ENCODE measurements at places on chromosomes 1 and 21.

DNA sequence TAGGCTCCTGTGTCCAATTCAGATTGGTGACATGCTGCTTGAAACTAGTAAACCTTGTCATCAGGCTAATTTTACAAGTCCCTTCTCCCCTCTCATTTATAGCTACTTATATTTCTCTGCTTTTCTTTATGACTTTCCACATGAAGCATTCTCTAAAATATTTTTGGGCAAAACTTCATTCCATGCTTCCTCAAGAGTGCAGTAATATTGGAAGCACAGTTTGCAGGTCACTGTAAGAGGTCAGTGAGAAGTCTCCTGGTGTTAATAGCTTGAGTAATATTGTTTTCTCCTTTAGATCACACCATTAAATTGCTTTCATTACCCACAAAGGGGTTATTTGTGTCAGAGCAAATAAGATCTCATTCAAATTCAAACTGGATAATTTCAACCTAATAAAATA is 46.6 kb downstream of the LPAR3 start:
- DNase-seq: no peak

GRCh38 chr1:168335500-168335899 is 54.8 kb downstream of the TBX19 start:
- DNase-seq: no peak

DNA sequence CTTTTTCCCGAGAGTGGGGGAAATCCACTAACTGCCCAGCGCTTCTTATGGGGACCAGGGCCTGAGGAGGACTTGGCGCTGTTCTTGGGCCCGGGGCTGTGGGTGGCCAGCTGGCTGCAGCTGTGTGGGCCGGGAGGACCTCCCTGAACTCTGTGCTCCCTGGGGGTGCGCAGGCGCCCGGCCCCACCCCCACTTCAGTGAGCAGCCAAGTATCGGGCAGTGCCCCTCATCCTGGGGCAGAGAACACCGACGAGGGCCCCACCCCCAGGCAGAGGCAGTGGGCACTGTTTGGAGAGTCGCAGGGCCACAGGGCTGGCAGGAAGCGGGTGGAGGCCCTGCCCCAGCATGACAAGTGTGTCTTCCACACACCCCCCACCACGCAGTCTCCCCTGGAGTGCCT is 32.5 kb upstream of the SLC19A1 start:
- no peak for DNase-seq

DNA sequence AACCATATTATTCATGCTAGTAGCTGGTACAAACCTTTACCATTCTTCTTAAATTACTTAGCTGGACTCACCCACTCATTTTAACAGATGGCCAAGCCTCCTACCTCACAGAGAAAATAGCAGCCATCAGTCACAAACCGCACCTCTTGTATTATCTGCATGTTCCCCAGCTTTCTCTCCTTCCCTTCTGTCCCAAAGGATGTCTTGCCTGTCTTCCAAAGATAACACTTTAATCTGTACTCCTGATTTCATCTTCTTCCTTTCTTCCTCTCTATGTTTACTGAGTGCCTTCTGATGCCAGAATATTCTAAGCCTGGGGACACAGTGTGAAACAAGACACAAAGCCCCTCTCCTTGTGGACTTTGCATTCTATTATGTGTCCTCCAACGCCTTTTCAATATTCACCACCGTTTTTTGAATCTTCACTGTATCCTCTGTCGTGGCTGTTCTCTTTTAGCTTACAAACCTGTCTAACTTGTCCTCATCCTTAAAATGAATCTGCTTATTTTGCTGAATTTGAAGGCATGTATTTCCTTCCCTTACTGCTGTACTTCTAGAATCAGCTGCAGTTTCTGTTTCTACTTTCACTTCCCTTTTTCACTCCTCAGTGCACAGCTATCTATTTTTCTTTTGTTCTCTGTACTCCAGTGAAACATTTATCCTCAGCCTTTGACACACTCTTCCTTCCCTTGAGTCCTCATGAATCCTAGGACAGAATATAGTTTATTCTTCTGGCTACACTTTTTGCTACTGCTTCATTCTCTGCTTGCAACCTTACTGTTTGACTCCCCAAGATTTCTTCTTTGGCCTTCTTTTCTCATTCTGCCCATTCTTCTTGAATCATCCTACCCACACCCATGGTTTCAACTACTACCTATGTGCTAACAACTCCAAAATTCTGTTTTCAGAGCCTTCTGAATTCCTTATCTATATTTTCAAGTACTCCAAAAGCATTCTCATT is 216.9 kb upstream of the SAMSN1 start:
- no peak for DNase-seq

- no peak for DNase-seq
These were observed 114.0 kb downstream of the PPP1R12B start for GRCh38 chr1:202462342-202463076.

DNA sequence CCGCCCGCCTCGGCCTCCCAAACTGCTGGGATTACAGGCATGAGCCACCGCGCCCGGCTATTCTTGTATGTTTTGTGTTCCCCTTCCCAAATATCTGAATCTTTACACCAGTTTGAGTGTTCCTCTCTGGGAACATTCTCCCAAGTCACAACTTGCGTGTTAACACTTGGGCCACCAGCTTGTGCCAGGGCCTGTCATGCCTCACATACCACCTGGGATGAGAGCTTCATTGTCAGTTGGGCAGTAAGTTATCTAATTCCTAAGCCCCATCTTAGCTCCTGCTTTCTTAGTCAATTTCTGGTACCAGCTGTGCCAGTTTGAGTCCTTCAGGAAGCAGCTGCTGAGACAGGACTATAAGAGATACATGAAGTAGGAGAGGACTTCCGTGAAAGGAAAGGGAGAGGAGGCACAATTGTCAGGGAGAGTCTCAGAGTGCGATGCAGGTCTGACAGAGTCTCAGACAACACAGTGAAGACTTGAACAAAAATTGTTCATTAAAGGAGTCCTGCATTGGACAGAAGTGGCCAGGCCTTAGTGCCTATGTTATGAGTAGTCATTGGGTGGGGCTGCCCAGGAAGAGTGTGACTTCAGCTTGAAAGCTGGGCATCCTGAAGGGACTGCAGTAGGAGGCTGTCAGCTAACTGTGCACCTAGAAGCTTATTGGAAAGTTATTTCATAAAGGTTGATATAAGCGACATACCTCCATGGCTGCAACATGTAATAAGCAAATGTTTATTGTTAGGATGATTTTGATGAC is 17.3 kb downstream of the ZFYVE9 start:
- DNase-seq: no peak

DNA sequence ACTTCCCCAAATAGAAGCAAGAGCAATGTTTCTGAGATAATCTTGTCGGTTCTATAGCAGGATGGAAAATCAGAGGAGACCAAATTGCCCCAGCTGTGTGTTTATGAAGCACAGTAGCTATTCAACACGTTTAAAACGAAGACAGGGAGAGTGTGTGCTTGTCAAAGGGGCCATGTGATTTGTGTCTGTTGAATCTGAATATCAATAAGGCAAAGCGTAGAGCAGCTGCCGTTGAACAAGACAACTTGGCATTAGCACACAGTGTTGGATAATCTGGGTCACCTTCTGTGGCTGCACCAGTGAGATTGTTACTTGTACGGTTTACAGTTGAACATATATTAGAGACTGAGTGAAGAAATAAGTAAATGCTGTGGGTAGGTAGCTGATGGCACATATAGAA is 1.0 kb downstream of the CRB1 start:
- DNase-seq: no peak

DNA sequence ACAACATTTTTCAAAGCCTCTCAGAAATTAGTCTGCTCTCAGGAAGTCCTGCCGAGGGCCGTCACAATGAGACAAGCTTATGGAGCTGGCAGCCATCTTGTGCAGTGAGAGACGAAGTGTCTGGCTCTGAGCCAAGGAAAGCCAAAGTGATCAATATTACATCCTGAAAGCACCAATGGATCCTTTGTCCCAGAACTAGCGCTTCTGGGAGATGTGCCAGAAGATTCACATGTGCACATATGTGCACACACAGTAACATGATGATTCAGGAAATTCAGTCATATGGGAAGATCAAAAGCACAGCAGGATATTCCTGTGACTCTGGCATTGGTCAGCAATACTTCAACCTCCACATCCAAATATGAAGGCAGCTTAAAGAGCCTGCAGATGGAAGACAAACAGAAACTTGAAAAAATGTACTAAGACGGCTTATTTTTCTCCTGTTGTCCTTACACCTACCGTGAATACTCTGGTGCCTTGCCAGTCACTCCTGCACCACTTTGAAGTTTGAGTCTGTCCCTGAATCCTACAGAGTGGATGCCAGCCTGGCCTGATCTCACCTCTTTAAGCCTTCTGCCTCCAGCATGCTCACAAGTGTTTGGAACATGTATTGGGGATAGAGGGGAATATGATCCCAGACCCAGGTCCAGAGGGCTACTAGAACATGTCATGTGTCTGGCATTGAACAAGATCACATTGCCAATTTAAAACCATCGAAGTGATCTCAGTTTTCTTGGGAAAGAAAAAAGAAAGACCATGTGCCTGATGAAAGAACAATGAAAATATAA is 44.5 kb upstream of the PRRX1 start:
- no peak for DNase-seq

GRCh38 chr1:39505289-39505688 is 13.9 kb downstream of the BMP8A start:
- no peak for DNase-seq

DNA sequence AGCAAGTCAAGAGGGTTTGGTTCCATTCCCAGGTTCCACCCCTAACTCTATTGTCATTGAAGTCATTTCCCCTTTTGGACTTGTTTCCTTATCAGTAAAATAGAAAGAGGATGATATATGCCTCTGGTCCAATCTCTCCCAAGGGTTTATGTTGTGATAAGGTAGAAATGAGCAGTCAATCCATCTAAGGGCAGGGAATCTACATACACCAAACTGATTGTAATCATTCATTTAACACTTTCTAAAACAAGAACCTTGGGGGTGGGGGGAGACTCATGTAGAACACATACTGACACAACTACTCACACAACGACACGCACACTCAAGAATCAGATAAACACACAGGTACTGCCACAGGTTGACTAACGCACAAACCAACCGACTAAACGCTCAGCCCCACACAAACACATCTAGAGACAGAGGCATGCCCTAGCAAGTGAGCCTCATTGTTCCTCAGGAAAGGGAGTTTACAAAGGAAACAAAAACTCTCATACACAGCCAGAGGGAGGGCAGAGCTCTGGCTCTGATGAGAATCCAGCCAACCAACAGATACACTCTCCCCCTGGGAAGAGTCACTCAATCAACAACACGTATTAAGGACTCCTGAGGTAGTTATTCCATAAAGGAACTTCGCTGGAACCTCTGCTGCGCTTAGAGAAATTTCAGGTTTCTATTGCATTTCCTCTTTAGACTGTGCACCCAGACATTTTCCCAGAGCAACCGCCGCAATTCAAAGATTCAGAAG is 1.0 kb downstream of the F11R start:
- no peak for DNase-seq

DNA sequence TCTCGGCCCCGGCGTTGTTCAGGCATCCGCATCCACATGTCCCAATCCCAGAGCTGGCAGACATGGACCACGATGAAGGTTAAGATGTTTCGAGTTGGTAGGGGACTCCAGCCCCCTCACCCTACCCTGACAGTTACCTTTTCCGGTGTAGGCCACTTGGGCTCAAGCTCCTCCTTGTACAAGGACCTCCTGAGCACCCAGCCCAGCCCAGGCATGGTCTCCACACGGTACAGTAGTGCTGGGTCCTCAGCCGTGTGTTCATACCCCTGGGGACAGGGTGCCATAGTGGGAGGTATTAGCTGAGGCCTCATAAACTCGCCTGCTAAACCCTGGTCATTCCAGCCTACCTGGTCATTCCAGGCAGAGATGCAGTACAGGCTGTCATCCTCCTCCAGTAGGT is 6.1 kb downstream of the POMGNT1 start:
- DNase-seq: no peak

DNA sequence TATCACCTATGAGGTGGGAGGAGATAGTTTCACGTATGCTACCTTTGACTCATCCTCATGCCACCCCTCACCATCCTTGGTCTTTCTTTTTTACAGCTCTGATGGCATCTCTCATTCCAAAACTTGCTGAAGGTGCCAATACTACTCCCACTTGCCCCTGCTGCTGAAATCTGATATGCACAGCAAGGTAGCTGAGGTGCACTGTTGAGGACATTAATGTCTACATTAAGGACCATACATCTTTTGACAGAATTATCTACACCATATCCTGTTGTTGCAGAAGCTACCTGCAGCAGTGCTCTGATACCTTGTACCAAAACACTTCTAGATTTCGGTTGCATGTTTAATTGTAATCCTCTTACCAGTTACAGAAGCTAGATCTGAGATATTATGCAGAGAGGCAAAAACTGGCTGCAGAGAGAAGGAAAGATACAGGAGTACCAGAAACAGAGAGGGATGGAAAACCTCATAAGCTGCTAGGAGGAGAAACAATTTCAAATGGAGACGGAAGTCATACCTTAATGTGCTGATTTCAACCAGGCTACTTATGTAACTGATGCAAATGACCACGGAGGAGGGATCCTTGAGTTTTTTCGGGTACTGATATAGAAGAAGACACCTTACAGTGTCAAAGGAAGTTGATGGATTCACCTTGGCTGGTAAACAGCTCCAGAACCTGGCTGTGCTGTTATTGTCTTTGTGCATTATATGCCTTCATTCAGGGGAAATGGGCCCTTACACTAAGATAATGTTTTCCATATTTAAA is 19.3 kb upstream of the PTPRC start:
- no peak for DNase-seq

DNA sequence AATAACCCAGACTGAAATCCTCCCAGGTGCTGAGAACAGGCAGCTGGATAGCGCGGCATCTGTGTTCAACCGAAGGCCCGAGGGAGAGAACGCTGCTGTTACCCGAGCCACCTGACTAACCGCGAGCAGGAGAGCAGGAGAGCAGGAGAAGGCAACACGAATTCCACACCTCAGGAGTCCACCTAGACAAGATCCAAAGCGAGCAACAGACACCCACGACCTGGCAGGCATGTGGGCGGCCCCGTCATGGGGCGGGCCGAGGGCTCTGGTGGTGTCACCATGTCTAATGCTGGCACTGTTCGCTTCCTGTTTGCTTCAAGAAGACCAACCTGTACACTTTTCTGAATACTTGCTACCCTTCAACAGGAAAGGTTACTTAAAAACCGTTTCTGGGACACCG is 20.9 kb upstream of the SPATC1L start:
- DNase-seq: no peak

DNA sequence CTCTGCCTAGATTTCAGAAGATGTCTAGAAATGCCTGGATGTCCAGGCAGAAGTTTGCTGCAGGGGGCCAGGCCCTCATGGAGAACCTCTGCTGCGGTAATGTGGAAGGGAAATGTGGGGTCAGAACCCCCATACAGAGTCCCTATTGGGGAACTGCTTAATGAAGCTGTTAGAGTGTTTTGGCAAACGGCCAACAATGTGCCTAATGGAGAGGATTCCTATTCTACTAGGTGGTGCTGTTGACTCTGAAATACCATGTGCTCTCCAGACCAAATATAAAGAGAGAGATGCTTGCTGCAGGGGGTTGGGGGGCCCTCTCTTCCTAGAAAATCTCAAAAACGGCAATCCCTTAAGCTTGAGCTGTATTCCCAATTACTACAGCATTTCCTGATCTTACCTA is 57.1 kb upstream of the DR1 start:
- no peak for DNase-seq

- no peak for DNase-seq
These were observed at the start of gene KCNJ9 for GRCh38 chr1:160081261-160081936. TSS of gene KCNJ9 (plus strand) at chr1:160081538. CDS start at chr1:160084031, 2,493 bp downstream.

DNA sequence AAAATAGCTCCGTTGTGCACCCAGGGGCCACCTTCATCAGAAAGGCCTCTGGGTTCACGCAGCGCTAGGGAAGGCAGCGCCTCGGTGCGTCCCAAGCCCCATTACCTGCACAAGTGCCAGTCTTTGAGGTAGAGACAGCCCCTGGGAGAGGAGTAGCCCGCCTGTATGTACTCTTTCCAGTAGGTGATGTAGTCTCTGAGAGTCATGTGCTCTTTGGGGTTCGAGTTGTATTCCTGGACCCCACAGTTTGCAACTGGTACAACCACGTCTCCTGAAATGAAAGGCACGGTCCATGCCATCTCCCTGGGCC is 601 bp downstream of the JMJD4 start:
- DNase-seq: no peak

Data from stimulated activated CD8-positive, alpha-beta memory T cell treated with anti-CD3 and anti-CD28 coated beads, Interleukin-7, amount 100 ng/mL, for 1 hour (primary cell).